ENCODE measurements at places on chromosomes 12 and 14. TPM values are rescaled to one million over a fixed set of nuclear protein-coding genes. Genes with fewer than 3 reads are reported as not detected.

DNA sequence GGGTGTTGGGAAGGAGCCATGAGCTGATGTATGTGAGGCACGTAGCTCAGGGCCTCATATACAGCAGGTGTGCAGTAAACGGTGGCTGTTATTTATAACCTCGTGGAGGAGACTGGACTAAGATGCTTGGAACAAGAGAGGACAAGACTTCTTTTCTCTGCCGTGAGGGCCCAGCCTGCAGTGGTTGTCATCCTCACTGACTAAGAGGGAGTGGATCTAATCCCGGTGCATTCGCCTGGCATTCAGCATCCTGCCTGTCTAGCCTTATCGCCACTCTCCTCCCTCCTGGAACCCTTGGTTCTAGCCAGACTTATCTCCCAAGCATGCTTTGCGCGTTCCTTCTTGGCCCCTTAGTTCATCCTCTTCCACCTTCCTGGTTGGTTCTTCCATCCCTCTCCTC is 3.9 kb downstream of the TSPAN9 start:
- no peak for DNase-seq

GRCh38 chr14:70664698-70665447 is 23.2 kb downstream of the TTC9 start:
- DNase-seq: no peak

DNA sequence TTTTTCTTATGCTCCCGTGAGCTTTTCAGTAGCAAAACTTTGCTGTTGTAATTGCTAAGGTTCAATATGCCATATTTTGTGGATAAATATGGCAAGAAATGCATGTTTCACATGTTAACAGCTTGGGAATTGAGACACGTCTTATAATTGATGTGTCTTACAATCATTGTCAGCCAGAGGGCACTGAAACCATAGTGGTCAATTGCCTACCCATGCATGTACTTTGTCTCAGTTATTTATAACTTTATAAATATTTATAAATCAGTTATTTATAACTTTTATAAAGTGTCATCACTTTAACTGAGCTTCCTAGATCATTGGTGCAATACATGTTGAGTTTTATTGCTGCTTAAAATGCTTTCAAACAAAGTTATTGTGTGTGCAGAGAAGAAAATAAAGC is 82.0 kb downstream of the CATSPERB start:
- no peak for DNase-seq

DNA sequence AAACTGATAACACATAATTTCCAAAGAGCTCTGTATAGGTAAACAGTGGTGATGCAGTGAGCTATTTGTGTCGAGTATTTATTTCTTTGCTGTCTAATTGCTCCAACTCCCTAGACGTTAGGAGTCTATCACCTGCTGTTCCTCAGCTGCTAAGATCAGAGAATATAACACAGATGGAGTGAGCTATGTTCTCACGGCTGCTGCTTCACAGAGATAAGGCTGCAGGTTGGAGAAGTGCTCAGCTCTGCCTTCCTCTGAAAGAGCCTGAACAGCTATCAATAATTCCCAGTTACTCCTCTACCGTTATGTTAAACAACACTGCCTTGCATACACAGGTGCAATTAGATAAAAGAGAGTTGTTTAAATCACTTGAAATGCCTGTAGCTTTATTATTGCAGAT is 103.2 kb upstream of the MDGA2 start:
- DNase-seq: no peak

Gene KLHDC1
- 2.9 TPM for polyA plus RNA-seq

Gene REP15
- polyA plus RNA-seq: 0.73 TPM

Gene LALBA
- polyA plus RNA-seq: not detected

Gene C12orf54
- not detected for polyA plus RNA-seq

Measured in psoas muscle (tissue), 8 donors.